Cerebellar nuclear complex (tissue), 1 donor: ENCODE measurements at places on chromosomes 6 and 20.
A peak's percentile ranks its signal among the peaks of the same experiment; 100 is the strongest.

DNA sequence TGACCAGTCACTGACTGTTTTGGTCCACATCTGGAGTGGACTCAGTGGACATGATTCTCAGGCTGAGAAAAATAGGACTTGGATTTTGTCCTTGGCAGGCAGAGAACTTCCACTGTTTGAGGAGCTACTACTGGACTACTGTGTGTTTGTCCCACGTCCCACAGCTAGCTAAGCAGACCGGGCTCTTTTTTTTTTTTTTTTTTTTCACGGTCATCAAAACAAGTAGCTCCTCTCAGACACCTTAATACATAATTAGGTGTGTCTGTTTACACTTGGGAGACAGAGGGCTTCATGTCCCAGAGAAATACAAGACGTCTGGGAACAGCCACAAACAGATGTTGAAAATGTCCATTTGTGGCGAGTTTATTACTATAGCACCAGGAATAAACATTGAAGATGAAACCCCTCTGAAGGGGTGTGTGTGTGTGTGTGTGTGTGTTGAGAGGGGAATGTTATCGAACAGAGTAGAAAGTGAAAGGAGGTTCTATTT is 155.0 kb upstream of the SUPT3H start:
- no peak for DNase-seq

DNA sequence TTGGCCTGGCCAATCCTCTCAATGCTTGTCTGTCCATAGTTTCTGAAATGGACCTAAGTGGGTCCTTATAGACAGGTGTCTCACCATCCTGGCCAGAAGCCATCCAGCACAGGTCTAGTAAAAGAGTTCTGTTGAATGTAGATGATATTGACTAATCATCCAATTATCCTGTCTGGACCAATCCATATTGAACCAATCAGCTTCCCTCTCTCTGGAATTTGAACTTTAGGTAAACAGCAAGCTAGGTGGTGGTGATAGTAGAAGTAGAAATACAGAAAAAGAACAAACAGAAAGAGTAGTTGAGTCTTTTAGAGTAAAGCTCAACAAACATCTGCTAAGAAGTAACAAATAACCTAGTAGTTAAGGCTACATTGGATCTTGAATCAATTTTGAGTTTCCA is 9.5 kb upstream of the PNRC1 start:
- no peak for DNase-seq

GRCh38 chr20:10924644-10925201 is 250.9 kb upstream of the JAG1 start:
- no peak for DNase-seq

- DNase-seq = no peak
Measured at GRCh38 chr6:16836144-16836981, 75.1 kb upstream of the ATXN1 start.

DNA sequence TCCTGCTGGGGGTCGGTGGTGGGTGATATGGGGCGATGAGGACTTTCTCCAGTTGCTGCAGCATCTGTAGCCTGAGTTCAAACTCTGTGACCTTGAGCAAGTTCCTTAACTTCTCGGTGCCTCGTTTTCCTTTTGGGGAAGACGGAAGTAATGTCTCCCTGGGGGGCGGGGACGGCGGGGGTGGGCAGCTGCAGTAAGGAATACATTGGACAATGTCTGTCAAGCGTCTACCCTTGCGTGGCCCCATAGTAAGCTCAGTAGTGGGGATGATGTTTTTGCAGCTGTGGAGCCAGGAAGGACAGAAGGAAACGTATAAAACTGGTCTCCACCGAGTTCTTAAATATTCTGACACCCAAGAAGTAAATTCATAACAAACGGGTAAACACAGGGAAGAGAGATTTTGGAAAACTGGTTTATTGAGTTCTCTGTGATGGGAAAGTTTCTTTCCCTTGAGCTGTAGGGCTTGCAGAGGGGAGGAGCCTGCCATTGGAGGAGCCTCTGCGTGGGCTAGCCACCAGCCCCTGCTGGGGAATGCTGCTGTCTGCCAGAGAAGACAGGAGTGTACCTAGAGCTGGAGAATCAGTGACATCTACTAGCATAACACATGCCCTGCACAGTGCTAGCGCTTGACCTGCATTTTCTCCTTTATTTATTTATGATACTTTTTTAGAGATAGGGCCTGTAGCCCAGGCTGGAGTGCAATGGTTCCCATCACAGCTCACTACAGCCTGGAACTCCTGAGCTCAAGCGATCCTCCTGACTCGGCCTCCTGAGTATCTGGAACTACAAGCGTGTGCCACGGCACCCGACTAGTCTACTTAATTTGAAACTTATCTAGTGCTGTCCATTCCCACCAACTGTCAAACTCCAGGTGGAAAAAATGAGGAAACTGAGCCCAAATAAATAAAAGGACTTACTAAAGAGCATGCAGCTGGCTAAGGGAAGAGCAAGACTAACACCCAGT is 1.2 kb upstream of the ACSS1 start:
- peak; percentile 18 for DNase-seq

DNA sequence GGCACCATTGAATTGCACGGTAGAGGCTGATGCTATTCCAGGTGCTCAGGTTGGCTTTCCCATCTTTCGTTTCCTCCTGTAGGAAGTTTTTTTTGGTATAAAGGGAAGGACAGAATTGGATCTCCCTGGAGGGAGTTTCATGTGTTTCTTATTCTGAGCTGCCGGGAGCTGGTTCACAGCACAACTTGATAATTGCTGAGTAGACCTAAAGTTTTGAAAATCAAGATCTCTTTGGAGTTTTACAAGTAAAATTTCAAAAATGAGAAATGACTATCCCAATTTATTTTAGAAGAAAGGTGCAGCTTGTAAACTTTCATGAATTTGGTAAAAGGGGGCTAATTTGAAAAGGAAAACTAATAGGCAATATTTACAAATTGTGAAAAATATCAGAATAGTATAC is 125.2 kb upstream of the ESR1 start:
- no peak for DNase-seq

- DNase-seq = no peak
Measured at GRCh38 chr6:135043846-135044245, 10.8 kb downstream of the HBS1L start.
